ENCODE measurements at places on chromosomes 1 and 21. TPM values are rescaled to one million over a fixed set of nuclear protein-coding genes. Genes with fewer than 3 reads are reported as not detected.
A peak's percentile ranks its signal among the peaks of the same experiment; 100 is the strongest.

GRCh38 chr1:156766298-156767100, 836 bp upstream of the PRCC start:
- no peaks in the 10 kb centered on the region for H3K4me1 ChIP-seq
- peaks cover 5% of the 10 kb centered on the region for H3K36me3 ChIP-seq
- H3K27ac ChIP-seq: peak overlapping the region; percentile 91
- H3K27me3 ChIP-seq: no peaks in the 10 kb centered on the region

GRCh38 chr1:1073743-1074587, at the start of gene RNF223:
Gene RNF223, minus strand, starts transcription at chr1:1074306. Its CDS starts 1,740 bp downstream, at chr1:1072566.
- H3K4me1 ChIP-seq: peaks cover 9% of the 10 kb centered on the region
- peaks cover 17% of the 10 kb centered on the region for H3K27me3 ChIP-seq
- no peak within 1 kb of the TSS for H3K4me3 ChIP-seq
- no peaks in the 10 kb centered on the region for H3K36me3 ChIP-seq

The TCHHL1 gene
- total RNA-seq: not detected

DNA sequence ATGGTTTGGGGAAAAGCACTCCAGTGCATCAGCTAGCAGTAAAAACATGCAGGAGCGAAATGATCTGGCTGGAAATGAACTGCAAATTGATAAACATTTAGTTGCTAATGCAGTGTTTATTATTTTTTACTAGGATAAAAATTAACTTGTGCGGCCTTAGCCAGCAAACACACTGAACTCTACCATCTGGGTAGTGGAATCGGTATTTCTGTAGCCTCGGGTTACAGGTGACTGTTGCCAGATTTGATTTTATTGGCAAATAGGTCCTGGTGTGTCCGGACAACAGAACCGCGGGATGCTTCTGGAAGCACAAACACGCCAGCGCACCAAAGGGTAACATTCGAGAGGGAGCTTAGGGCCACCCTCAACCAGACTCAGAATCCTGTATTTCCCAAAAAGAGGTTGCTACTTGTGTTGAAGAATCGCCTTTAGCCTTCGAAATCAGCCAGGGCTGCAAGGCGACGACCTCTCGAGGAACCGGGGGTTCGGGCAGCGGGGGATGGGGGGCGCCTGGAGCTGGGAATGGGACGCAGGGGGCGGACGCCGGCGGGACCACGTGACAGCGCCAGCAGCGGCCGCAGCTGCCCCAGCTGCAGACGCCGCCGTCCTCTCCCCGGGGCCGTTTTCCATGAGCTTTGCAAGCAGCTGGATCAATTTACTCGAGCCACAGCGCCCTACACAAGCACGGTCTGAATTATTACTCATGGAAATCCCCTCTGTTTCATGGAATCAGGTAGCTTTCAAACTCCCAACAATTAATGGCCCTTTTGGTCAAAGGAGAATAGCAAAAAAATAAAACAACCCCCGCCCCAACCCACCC, 158.8 kb downstream of the TOMM20 start:
- no peaks in the 10 kb centered on the region for H3K4me1 ChIP-seq
- H3K36me3 ChIP-seq: no peaks in the 10 kb centered on the region
- peak overlapping the region; percentile 32 for H3K4me3 ChIP-seq

The TFF2 gene
- total RNA-seq: not detected

- DNase-seq: no peak
- no peak overlapping the region for H3K27ac ChIP-seq
- no peaks in the 10 kb centered on the region for H3K27me3 ChIP-seq
- no peak overlapping the region for H3K4me3 ChIP-seq
Measured at GRCh38 chr21:37507716-37508115, 141.1 kb downstream of the DYRK1A start.

GRCh38 chr1:35029761-35030160, 2.0 kb downstream of the ZMYM6 start:
- H3K27me3 ChIP-seq: no peaks in the 10 kb centered on the region
- DNase-seq: no peak
- H3K36me3 ChIP-seq: peaks cover 9% of the 10 kb centered on the region
- no peak overlapping the region for H3K4me3 ChIP-seq
- no peaks in the 10 kb centered on the region for H3K4me1 ChIP-seq

DNA sequence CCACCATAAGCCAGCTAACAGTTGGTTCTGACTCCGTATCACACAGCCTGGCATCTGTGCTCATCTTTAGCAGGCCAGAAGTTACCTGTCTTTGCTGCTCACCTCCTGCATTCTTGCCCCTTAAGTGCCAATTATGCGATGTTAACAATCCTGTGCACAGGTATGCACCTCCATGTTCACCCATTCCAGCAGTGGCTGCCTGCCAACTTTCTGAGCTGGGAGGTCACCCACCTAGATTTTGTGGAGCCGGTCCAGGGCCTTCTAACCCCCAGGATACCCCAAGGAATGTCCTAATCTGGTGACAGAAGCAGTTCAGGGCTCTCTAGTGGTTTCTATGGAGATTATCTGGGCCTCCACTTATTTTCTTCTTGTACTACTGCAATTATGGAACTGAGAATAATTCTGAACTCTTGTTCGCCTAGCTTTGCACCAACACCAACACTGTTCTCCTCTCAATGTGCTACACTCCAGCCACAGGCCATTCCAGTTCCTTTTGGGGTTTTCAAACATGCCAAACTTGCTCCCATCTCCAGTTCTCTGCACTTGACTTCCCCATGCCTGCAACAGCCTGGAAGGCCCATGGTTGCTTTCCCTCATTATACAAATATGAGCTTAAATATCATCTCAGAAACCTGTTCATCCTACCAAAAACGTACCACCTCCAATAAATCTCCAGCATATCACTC, 9.0 kb downstream of the BCAR3 start:
- H3K36me3 ChIP-seq: no peaks in the 10 kb centered on the region
- peak; percentile 68 for DNase-seq
- peaks cover 81% of the 10 kb centered on the region for H3K4me1 ChIP-seq
- H3K27me3 ChIP-seq: no peaks in the 10 kb centered on the region

DNA sequence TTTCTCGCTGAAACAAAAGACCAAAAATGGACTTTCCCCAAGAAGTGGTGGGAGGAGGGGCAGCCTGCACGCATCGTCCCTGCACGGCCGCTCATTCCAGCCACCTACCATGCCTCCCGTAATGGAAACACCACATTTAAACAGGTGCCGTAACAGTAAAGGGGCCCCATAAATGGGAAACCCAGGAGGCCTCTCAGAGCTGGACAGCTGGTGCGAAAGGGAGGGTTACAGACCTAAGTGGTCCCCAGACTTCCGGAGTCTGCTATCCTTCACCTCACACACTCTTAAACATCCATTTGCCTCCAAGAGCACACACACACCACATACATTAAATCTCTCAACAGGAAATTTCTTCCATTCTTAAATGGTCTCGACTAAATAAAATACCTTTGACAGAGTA, 120.7 kb upstream of the SOD1 start:
- H3K4me1 ChIP-seq: no peaks in the 10 kb centered on the region
- no peak overlapping the region for H3K4me3 ChIP-seq
- no peaks in the 10 kb centered on the region for H3K36me3 ChIP-seq
- DNase-seq: no peak
- H3K27me3 ChIP-seq: no peaks in the 10 kb centered on the region

The LCE2C gene
- not detected for total RNA-seq

DNA sequence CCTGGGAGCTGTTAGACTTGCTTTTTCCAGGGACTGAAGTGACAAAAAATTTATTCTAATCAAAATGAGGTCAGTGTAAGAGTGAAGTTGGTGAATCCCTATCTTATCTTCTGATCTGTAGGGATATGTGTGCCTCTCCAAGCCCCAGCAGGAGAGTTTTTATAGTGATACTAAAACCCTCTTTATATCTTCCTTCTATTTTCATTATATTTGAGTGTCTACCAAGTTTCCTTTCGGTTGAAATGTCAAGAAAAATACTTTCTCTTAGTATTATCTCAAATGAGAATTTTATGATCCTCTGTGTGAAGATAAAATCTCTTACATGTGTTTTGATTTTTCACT, 18.9 kb downstream of the C1orf21 start:
- H3K4me1 ChIP-seq: no peaks in the 10 kb centered on the region
- no peak overlapping the region for H3K4me3 ChIP-seq
- H3K27ac ChIP-seq: no peak overlapping the region
- H3K27me3 ChIP-seq: no peaks in the 10 kb centered on the region
- no peaks in the 10 kb centered on the region for H3K36me3 ChIP-seq
- DNase-seq: no peak

DNA sequence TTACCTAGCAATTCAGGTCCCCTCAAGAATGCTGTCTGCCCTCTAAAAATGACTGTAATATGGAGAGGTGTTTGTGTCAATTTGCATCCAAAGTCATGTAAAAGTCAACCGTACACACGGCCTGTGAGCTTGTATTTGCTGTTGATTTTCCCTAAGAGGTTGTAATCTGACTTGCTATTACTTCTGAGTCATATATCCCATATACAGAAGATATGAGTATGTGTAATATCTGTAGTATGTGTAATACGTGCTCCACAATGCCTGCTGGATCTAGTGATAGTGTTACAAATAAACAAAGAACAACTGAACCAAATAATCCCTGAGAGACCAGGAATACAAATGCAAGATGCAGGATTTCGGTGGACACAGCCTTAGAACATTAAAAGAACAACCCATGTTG, 1.4 kb upstream of the KCNJ6 start:
- H3K27me3 ChIP-seq: peaks cover 39% of the 10 kb centered on the region
- no peak overlapping the region for H3K27ac ChIP-seq
- H3K4me1 ChIP-seq: no peaks in the 10 kb centered on the region
- no peak overlapping the region for H3K4me3 ChIP-seq
- no peak for DNase-seq
- H3K36me3 ChIP-seq: no peaks in the 10 kb centered on the region

The RPAP2 gene
- total RNA-seq: 21.2 TPM

GRCh38 chr1:932776-933602, 9.3 kb downstream of the SAMD11 start:
- peaks cover 45% of the 10 kb centered on the region for H3K27me3 ChIP-seq
- peaks cover 10% of the 10 kb centered on the region for H3K4me1 ChIP-seq
- no peaks in the 10 kb centered on the region for H3K36me3 ChIP-seq
- H3K27ac ChIP-seq: no peak overlapping the region
- H3K4me3 ChIP-seq: no peak overlapping the region
- no peak for DNase-seq

The GNAT2 gene
- not detected for total RNA-seq

The SERPINC1 gene
- not detected for total RNA-seq

- peak overlapping the region; percentile 54 for H3K27ac ChIP-seq
- H3K36me3 ChIP-seq: peaks cover 15% of the 10 kb centered on the region
- H3K4me3 ChIP-seq: no peak overlapping the region
- H3K27me3 ChIP-seq: no peaks in the 10 kb centered on the region
- DNase-seq: no peak
Measured at GRCh38 chr1:214386747-214387146, 105.8 kb downstream of the SMYD2 start.

- no peaks in the 10 kb centered on the region for H3K27me3 ChIP-seq
- peaks cover 49% of the 10 kb centered on the region for H3K4me1 ChIP-seq
- peaks cover 28% of the 10 kb centered on the region for H3K36me3 ChIP-seq
- H3K4me3 ChIP-seq: no peak overlapping the region
- no peak overlapping the region for H3K27ac ChIP-seq
Measured at GRCh38 chr1:54402896-54403295, 3.3 kb downstream of the SSBP3 start.

The ACTL8 gene
- not detected for total RNA-seq

DNA sequence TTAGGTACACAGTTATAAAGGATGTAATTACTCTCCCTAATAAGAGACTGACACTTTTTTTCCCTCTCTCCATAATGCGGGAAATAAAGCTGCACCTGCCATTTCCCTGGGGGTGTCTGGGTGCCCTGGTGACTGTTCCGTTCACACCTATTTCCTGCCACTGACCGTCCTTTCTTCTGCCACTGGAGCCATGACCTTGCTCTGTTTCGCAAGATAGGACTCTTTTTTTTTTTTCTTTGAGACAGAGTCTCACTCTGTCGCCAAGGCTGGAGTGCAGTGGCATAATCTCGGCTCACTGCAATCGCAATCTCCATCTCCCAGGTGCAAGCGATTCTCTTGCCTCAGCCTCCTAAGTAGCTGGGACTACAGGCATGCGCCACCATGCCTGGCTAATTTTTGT, 66.1 kb upstream of the SERBP1 start:
- DNase-seq: no peak
- no peaks in the 10 kb centered on the region for H3K27me3 ChIP-seq
- H3K4me1 ChIP-seq: no peaks in the 10 kb centered on the region
- H3K27ac ChIP-seq: no peak overlapping the region
- H3K4me3 ChIP-seq: no peak overlapping the region

The RGS13 gene
- not detected for total RNA-seq

DNA sequence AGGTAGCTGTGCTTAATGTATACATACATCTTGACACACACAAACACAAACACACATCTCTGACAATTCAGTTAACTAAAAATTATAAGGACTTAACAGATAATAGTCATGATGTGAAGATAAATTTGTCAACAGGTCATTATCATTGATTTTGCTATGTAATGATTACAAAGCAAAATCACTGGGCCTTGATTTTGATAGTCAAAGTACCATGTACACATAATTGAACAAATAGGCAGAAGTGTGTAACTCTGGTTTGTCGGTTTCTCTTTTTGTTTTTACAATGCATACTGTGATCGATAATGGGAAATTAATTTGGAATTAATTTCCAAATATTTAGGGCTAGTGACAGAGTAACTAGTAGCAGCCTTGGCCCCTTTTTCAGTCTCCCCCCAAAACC, 30.8 kb downstream of the PTBP2 start:
- no peak overlapping the region for H3K4me3 ChIP-seq
- H3K27ac ChIP-seq: no peak overlapping the region

- H3K4me1 ChIP-seq: no peaks in the 10 kb centered on the region
- no peak overlapping the region for H3K4me3 ChIP-seq
- DNase-seq: no peak
- no peak overlapping the region for H3K27ac ChIP-seq
- no peaks in the 10 kb centered on the region for H3K27me3 ChIP-seq
Measured at GRCh38 chr1:187032316-187032981, 203.7 kb downstream of the PLA2G4A start.

The C1QA gene
- 226 TPM for total RNA-seq

DNA sequence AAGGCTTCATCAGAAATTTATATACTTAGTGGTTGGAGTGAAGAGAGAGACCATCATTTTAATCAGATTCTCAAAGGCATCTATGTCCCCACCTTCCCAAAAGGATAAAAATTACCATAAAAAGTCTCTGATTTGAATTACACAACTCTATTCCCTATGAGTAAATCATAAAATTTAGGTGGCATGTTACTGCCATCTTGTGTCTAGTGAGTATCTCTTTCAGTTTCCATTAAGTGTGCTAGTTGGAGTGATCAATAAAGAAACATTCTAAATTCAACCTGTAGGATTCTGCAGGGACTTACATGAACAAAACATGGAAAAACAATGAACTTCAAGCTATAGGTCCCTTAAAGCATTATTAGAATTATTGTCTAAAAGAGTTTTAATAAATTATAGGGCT, 655.4 kb downstream of the LTN1 start:
- DNase-seq: no peak
- no peaks in the 10 kb centered on the region for H3K27me3 ChIP-seq
- H3K27ac ChIP-seq: no peak overlapping the region
- H3K36me3 ChIP-seq: no peaks in the 10 kb centered on the region
- no peaks in the 10 kb centered on the region for H3K4me1 ChIP-seq

- peak overlapping the region; percentile 50 for H3K4me3 ChIP-seq
- peaks cover 41% of the 10 kb centered on the region for H3K27me3 ChIP-seq
- H3K27ac ChIP-seq: peak overlapping the region; percentile 43
- no peaks in the 10 kb centered on the region for H3K36me3 ChIP-seq
- no peak for DNase-seq
Measured at GRCh38 chr1:65265651-65266351, 43.5 kb upstream of the DNAJC6 start.
